ENCODE measurements at places on chromosomes 16 and 17.

DNA sequence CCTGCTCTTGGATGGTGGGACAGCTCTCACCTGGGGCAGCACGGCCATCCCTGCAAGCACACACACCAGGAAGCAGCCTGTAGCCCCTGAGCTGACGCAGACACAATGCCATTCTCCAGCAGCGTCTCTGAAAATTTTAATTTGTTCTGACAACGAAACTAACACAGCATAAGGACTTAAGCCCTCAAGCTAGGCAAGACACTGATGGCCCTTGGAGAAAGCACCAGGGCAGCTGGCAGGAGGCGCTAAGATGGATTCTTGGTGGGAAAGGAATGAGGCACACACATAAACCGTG lies 2.7 kb upstream of the LIMD2 start:
- DNase-seq: no peak

GRCh38 chr17:41792845-41793783 lies 6.6 kb upstream of the JUP start:
- no peak for DNase-seq

DNA sequence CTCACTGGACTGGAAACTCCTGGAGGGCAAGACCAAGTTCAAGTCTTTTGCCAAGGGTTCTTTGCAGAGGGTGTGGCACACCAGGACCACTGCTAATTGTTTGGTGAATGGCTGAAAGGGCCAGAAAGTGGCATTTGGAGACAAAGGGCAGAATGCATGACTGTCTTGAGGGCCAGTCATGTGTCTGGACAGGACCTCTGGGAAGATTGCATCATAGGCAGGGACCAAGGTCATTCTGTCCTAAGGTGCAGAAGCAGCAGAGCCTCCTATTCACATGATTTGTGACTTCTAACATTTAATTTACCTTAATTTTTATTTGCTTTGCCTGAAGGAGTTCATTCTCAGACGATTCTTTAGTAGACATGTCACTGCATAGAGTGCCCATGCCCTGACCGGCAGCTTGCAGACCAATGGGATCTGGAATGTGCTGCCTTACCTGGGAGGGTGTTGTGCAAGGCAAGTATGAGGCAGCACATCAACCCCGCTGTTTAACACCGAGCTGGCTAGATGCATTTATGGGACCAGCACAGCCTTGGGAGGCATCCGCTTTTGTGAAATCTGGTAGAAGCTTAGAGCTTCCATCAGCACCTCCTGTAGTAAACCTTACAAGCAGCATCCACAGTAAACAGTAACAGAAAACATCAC lies 62.3 kb upstream of the MAF start:
- DNase-seq: no peak

GRCh38 chr17:76198702-76199101 lies 41.6 kb downstream of the RNF157 start:
- DNase-seq: no peak

- DNase-seq: no peak
Observed at GRCh38 chr17:59527931-59528330, 37.5 kb upstream of the DHX40 start.

DNA sequence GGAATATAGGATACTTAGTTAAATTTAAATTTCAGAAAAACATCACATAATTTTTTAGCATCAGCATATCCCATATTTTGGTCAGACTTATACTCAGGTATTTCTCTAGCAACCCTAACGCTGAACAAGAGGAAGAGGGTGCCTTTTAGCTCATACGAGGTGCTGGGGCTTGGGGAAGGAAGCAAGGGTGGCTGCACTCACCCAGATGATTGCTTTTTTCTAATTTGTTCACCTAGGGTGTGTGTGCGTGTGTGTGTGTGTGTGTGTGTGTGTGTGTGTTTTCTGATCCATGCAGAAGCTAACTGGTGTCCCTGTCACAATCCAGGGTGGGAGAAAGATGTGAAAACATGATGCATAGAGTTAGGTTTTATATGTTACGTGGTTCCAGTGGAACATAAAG lies 81.2 kb downstream of the WNT3 start:
- DNase-seq: no peak

DNA sequence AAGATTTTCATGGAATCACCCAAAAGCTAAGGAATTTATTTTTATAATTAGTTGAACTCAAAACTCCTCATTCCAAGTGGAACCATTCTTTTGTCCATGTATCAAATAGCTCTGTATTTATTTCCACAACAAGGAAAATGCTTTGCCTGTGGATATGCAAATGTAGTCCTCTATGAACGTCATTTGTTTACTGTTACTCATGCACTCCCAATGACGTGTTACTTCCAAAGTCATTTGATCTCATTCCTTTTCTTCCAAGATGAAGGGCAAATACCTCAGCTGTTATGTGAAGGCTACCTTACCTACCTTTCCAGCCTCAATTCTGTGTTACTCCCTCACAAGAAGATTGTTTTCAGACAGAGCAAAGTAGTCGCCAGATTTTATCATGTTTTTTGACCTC lies 83.7 kb downstream of the ITFG1 start:
- DNase-seq: no peak

GRCh38 chr17:3167574-3167973 lies 29.7 kb upstream of the OR1A2 start:
- no peak for DNase-seq

GRCh38 chr17:2704031-2704889 lies 7.3 kb downstream of the CLUH start:
- no peak for DNase-seq

DNA sequence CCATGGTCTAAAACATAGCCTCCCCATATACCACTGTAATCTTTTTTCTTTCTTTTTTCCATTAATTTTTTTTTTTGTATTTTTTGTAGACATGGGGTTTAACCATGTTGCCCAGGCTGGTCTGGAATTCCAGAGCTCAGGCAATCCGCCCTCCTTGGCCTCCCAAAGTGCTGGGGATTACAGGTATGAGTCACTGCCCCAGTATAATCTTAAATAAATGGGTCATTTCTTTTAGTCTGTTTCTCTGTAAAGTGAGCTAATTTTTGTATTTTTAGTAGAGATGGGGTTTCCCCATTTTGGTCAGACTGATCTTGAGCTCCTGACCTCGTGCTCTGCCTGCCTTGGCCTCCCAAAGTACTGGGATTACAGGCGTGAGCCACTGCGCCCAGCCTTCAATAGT lies 5.7 kb upstream of the NME1 start:
- no peak for DNase-seq

GRCh38 chr16:48235058-48235555 lies 9.0 kb upstream of the LONP2 start:
- DNase-seq: no peak

Data from AG09319 (cell line).